ENCODE measurements at places on chromosomes 12 and 14.

- no peak for DNase-seq
Observed at GRCh38 chr12:89470741-89471509, 53.7 kb downstream of the GALNT4 start.

DNA sequence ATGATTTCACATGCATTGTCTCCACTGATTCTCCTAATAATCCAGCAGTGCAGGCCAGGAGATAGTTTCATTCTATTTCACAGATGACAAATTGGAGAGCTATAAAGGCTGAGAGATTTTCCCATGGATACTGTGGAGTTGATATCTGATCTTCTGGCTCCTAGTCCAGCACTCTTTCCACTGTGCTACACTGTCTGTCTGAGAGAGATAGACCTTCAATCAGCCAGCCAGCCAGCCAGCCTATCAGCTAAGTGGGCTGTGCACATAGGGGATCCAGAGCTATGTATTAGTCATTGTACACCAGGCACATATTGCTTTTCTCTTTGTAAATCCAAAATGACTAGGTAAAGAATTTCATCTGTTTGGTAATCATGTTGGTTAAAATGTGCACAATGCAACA lies 91.8 kb upstream of the ATP2B1 start:
- no peak for DNase-seq

- DNase-seq, result no peak
Observed at GRCh38 chr12:64445490-64445889, 6.4 kb upstream of the TBK1 start.

DNA sequence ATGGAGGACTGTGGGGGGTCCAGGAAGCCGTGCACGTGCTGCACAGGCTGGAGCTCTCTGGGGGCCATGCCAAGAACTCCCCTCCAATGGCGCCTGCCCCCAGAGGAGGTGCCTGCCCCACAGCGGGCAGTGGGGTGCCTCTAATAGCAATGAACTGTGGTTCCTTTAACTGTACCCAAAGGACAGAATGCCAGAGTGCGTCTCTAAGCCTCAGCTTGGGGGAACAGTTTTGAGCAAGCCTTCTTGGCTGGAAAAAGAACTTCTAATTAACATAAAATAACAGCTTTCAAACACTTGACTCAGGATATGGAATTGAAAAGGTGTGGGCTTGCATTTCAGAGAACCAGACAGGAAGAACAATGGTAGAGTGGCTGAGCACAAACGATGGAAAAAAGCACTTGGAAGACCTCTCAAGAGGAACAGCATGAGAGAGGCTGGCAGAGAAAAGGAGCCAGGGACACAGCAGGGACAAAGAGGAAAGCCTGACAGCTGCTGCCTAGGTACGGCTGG lies 195.6 kb downstream of the TTC7B start:
- DNase-seq, result no peak

- no peak for DNase-seq
Observed at GRCh38 chr14:69675877-69676416, 64.6 kb downstream of the SUSD6 start.

GRCh38 chr12:9755567-9755966 lies 5.1 kb downstream of the CD69 start:
- DNase-seq, result no peak

DNA sequence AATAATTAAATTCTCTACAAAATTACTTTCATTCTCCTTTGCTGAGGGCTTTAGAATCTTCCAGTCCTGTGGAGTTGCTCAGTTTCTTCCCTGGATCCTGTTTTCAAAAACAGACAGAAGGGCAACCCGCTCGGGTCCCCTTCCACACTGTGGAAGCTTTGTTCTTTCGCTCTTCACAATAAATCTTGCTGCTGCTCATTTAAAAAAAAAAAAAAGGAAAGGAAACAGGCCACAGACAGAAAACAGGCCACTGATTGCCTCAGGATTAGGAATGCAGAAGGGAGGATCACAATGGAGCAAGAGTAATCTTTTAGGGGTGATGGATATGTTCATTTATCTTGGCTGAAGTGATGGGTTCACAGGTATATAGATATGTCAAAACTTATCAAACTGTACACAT lies 29.5 kb upstream of the HIGD1C start:
- DNase-seq, result no peak

Data from stimulated activated CD4-positive, alpha-beta T cell treated with anti-CD3 and anti-CD28 coated beads, TNF-alpha, amount 100 ng/mL, for 1 hour (primary cell).